AML-193 (cell line): ENCODE measurements at places on chromosomes 11 and 22.

GRCh38 chr11:123603666-123604065, 50.8 kb downstream of the SCN3B start:
- no peak for DNase-seq

GRCh38 chr11:69799582-69799981, 19.6 kb downstream of the FGF3 start:
- no peak for DNase-seq

- DNase-seq = no peak
Observed at GRCh38 chr22:19103880-19104821, 18.1 kb downstream of the DGCR2 start.

DNA sequence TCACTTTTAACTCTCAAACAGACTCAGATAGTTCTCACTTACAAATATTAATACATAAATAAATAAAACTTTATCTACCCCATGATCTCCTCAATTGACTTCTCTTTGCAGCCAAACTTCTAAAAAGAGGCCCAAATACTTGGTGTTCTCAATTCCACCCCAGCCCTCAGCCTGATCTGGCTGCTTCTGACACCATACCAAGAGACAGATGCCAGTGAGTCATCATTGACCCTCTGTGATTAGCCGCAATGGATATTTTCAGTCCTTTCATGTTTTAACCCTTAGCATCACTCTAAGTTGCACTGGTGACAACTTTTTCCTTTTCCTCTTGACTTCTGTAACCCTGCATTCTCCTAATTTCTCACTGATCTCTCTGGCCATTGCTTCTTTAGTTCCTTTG, 184.1 kb upstream of the ARHGAP20 start:
- DNase-seq = no peak

- no peak for DNase-seq
Observed at GRCh38 chr11:122341477-122341876, 225.5 kb upstream of the BLID start.

DNA sequence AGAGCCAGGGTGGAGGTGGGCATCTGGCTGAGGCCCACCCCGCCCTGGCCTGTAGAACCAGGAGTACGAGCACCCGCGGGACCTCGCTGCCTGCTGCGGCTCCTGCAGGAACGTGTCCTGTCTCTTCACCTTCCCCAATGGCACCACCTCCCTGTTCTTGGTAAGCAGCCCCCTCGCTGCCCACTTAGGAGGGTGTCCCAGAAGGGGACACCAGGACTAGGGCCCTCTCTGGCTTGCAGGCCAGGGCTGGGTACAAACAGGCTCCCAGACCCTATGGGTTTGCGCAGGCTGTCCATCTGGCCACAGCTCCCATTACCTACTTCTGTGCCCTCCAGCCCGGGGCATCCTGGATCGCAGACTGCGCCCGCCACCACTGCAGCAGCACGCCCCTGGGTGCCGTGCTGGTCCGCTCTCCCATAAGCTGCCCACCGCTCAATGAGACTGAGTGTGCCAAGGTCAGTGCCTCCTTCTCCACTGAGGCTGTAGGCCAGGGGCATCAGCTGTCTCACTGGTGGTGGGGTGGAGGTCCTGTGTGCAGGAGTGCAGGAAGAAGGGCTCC, 77.5 kb upstream of the MYOD1 start:
- DNase-seq = no peak

GRCh38 chr22:48380016-48380665, 1447.5 kb downstream of the BRD1 start:
- DNase-seq = no peak

DNA sequence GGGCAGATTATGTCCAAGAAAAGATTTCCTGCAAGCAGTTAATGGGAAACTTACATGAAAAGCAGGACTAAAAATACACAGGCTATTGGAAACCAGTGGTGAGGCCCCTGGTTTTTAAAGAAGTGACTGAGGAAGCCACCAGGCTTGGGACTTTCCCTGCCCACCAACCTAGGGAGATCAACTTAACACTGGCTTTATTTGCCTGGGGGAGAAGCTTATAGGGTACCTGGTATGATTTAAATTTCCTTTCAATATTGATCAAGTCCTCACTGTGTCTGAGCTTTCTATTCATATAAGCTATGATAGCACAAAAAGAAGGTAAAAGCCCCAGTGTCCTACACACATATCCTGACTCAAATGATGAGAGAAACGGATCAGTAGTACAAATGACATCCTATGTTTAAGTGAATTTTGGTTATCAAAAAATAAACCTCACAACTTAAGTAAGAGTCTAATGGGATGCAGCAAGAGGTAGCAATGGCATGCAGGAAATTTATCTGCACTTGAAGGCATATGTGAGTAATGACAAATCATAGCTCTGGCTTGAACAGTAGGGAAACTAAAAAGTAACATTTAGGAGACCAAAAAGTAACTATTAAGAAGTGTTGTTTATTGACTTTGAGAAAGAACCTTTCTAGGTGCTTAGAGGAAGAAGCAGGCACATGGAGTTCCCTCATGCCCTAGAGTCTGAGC, 85.3 kb downstream of the GAB2 start:
- DNase-seq = no peak

DNA sequence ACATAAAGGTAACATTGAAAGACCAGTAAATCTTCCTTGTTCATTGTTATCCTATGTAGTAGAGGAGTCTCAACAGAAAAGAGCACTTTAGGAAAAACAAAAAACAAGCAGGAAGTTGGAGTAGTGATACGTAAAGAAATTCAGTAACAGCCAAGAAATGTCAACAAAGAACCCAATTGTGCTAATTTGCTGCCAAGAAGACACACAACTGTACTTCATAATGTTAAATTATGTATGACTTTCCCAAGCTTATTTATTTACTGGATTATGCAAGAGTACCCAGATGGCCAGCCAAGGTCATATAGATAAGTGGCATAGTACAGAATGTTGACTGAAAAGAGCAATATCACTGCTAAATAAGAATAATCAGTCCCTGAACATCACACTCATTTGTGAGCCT, 264.7 kb upstream of the CCDC179 start:
- DNase-seq = no peak

- DNase-seq = no peak
Observed at GRCh38 chr22:29623059-29623458, 19.6 kb downstream of the NF2 start.

GRCh38 chr11:94132152-94132558, 3.5 kb downstream of the PANX1 start:
- DNase-seq = no peak

DNA sequence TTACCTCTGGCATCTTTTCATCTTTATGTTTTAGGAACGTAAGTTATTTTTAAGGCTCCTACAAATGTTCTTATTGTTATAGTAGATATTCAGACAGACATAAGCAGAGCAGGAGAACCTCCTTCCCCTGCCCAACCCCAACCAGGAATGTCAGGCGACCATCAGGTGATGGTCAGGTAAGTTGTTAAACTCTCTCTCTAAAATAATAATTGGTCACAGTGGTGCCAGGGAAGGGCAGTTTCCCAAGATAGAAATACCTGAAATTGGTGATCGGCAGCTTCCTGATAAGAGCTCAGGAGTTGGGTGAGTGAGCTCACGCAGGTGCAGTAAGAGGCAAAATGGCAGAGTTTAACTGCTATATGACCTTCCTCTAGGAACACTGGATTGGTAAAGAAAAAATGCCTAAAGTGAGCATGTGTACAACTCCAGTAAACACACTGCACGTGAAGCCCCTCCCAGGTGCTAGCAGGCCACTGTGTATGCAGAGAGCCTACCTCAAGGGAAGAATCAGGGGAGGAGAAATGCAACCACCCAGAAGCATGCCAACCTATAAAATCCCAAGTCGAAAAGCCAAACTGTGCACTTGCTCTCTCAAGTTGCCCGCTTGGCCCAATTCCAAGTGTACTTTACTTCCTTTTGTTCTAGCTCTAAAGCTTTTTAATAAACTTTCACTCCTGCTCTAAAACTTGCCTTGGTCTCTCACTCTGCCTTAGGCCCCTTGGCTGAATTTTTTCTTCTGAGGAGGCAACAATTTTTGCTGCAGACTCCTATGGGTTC, 273.9 kb downstream of the SBF2 start:
- DNase-seq = no peak

DNA sequence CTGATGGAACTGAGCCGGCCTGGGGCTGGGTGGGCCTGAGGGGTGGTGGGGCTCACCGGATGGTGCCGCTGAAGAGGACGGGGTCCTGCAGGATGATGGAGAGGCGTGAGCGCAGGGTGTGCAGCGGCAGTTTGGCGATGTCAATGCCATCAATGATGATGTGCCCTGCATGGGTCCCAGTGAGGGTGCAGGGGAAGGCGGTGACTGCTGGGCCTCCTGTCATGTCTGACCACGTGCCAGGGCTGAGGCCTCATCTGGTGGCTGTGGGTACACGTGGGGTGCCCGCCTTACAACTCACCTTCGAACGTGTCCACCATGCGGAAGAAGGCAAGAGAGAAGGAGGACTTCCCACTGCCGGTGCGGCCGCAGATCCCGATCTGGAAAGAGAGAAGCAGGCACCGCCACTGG, 7.1 kb upstream of the KCNJ11 start:
- peak; percentile 7 for DNase-seq

DNA sequence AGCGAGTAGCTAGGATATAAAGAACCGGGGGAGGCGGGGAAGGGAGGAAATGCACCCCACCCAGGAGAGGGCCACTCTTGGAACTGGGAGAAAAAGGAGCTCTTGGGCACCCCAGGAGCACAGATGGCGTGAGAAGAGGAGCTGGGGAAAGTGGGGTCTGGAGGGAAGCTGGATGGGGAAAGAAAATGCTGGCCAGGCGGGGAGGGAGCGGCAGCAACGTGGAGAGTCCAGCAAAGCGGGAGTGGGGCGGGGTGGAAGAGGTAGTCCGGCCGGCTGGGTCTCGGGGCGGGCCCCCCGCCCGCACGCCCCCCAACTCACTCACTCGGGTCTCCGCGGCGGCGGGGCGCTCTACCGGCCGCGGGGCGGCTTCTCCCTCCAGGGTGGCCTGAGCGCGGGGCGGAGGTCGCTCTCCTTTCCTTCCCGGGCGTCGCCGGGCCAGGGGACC, 522 bp downstream of the TOB2 start:
- no peak for DNase-seq

DNA sequence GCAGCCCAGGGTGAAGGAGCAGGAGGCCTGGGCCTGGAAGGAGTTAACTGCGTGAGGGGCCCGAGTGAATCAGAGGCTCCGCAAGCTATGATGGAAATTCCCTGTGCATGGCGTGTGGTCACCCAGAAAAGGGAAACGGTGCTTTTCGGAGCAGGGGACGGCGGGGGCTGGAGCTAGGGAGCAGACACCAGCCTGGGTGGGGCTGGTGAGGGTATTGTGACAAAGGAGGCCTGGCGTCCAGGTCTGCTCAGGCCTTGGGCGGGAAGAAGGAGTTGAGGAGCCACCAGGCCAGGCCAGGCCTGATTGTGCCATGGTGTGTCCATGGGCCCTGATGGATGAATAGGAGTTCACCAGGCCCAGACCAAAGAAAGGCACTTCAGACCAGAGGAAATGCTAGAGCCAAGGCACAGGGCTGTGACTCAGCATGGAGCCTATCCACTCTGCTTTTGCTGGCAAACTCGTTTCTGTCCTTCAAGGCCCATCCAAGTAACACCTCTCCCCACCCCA, 12.8 kb upstream of the SPI1 start:
- no peak for DNase-seq

DNA sequence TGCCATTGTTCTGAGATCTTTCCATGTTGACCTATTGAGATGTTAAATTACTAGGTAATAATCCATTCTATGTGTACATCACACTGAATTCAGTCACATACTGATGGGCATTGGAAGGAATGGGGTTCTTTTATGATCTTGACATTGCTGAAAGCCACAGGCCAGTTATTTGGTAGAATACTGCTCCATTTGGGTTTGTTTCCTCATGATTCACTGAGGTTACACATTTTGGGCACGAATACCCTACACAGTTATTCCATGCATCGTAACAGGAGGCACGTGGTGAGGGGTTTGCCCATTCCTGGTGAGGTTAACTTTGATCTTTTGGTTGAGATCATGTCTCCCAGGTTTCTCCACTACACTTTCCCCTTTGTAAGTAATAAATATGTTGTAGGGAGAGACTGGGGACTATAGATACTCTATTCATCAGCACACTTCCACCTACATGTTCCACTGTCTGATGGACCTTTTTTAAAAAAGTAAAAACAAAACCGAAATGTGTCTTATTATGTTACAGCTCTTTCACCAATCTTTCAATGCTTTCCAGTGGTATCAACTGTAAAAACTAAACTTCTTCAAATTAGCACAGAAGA, 12.0 kb upstream of the FOLR1 start:
- DNase-seq = no peak

DNA sequence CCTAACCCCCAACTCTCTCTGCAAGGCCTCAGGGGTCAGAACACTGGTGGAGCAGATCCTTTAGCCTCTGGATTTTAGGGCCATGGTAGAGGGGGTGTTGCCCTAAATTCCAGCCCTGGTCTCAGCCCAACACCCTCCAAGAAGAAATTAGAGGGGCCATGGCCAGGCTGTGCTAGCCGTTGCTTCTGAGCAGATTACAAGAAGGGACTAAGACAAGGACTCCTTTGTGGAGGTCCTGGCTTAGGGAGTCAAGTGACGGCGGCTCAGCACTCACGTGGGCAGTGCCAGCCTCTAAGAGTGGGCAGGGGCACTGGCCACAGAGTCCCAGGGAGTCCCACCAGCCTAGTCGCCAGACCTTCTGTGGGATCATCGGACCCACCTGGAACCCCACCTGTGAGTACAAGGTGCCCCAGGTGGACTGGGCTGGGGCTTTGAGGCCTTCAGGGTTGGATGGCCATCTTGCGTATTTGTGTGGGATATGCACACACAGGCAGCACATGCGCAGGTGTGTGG, at the start of gene BEST1:
TSS of gene BEST1 (plus strand) at position 317 of the 513 bp plus-strand sequence. CDS start 1,456 bp downstream, outside the sequence.
- no peak for DNase-seq
